ENCODE measurements at places on chromosomes 5 and 9. TPM values are rescaled to one million over a fixed set of nuclear protein-coding genes. Genes with fewer than 3 reads are reported as not detected.

- DNase-seq = no peak
Observed at GRCh38 chr5:98433673-98434072, 339.8 kb upstream of the RGMB start.

- peak; percentile 21 for DNase-seq
Observed at GRCh38 chr5:17399931-17400330, 98.1 kb upstream of the TAF11L2 start.

GRCh38 chr9:27212191-27212590, 84.8 kb downstream of the EQTN start:
- DNase-seq = no peak

DNA sequence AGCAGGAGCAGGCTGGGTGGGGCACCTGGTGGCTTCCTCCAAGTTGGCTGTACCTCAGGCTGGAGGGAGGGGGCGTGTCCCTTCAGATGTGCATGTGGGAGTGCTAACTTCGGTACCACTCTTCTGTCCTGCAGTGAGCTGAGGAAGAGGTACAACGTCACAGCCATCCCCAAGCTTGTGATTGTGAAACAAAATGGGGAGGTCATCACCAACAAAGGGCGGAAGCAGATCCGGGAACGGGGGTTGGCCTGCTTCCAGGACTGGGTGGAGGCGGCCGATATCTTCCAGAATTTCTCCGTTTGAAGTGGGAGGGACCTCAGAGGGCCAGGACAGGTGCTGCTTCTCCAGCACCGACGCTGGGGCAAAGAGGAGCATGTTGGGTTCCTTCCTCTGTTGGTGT, 9.3 kb downstream of the NXNL2 start:
- no peak for DNase-seq

Gene DMRT1
- total RNA-seq = not detected

GRCh38 chr9:112743216-112743836, 7.2 kb upstream of the SNX30 start:
- peak; percentile 79 for DNase-seq

- DNase-seq = no peak
Observed at GRCh38 chr9:106321394-106322180, 541.4 kb upstream of the ZNF462 start.

DNA sequence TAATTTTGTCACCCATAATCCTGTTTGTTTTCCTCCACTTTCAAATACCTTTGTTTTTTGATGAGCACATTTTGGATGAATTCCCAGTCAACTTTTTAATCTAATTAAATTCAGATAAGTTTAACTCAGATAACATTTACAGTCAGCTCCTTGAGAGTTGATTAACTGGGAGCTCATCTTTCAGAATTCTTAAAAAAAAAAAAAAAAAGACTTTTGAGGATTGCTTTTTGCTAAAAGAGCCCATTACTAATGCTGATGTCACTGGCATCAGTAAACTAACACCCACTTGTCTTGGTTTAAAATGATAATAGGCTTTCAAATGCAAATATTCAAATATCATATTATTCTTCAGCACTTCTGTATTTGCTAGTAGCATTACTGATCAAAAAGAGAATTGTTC, 47.1 kb upstream of the NFIB start:
- no peak for DNase-seq

Gene LHX6
- not detected for total RNA-seq

DNA sequence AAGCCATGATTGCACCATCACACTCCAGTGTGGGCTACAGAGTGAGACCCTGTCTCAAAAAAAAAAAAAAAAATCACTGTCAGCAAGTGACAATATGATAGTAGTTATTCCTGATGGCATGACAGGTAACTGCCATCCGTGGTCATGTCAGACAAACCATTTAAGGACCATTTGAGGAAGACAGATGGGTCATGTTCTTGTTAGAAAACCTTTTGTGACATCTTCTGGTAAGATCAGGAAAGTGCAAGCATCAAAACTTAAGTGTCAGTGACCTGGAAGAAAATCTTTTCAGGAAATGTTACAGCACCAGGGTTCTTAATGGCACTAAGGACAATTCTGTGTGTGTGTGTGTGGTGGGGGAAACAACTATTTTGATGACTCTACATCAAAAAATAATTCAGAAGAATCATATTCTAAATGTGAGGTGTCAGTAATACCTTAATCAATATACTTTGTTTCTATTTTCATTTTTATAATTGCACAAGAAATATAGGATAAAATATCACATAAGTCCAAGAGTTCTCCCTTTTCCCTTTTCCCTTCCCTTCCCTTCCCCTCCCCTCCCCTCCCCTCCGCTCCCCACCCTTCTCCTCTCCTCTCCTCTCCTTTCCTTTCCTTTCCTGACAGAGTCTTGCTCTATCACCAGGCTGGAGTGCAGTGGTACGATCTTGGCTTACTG, 17.8 kb downstream of the SLC38A9 start:
- DNase-seq = no peak

DNA sequence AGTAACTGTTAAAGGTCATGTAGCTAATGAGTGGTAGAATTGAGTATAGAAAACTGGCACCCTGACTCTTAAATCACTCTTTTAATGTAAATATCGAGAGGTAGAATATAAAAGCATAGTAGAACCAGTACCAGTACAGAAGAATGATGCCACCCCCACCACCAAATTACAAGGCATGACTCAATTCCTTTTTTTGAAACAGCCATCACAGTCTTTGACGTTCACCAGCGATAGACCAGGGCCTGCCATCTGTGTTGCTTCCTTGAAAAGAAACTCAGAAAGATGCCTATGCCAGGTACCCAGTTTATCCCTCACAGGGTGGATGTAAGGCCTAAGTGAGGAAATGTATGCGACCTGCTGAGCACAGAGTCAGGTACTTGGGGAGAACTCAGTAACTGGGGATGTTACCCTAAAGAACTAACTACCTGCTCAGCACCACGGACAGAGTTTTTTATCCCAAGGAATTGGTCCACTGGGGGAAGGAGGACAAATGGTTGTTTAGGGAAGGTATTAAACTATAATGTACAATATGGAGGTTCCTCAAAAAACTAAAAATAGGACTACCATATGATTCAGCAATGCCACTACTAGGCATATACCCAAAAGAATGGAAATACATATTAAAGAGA, 116.5 kb downstream of the BRINP1 start:
- no peak for DNase-seq

Gene ZCCHC9
- 23.0 TPM for total RNA-seq

DNA sequence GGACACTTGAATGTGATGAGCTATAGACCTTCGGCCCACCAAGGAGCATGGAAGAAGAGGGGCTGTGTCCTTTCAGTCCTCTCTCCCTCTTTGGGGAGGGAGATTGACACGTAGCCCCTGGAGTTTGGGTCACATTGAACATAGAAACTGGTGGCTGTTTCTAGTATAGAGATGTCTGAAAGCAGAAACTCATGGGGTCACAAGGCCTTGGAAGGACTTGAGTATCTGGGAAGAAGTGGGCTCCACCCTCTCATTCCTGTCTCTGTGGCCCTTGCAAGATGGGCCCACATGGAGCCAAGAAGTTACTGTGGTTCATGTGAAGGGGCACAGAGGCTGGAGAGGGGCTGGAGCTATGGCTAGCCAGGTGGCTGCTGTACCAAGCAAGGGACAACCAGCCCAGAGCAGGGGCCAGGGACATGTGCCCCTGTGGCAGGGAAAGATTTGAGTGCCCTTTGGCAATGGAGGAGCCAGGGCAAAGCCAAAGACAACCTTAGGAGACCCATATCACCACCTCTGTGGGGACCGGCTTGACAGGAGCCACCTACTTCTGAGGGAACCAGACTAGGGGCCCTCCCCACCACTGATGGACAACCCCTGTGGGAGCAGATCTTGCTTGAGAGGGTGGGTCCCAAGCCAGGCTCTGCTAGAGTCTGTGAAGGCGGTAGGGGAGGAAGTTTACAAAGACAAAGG, 12.8 kb upstream of the ANGPTL2 start:
- no peak for DNase-seq

GRCh38 chr5:60507687-60508086, 192.3 kb downstream of the DEPDC1B start:
- no peak for DNase-seq

DNA sequence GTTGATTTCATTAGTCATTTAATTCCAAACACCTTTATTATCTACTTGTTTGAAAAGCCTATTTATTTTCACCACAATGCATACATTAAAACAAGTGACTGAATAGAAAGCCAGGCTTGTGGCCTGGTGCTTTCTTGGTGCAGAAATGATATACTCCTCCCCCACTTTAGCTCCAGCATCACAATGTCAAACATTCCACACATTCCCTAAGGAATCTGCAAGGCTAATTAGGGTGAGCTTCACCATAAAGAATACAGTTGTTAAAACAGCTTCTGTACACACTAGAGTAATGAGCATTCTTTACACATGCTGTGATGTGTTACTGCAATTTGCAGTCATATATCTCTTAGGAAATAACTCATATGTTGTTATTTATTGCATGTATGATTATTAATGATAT, 705.7 kb downstream of the CETN3 start:
- no peak for DNase-seq

GRCh38 chr5:141649056-141649688, 2.0 kb downstream of the FCHSD1 start:
- no peak for DNase-seq

GRCh38 chr9:105401651-105402050, 46.2 kb upstream of the FSD1L start:
- DNase-seq = no peak

Gene IFNA21
- total RNA-seq = not detected

DNA sequence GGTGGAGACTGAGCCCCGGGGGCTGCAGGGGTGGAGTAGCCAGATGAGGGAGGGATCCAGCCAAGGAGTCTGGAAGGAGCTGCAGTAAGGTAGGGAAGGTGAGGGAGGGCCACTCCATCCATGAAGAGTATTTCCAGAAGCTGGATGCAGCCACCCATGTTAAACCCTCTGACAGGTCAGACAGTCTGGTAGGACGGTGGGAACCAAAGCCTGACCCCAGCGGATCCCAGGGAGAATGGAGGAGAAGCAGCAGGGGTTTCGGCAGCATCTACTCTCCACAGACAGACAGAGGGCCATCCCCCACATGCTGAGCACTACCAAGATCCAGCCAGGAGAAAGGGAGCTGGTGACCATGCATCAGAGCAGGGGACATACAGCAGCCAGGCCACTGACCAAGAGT, 22.5 kb upstream of the S1PR3 start:
- no peak for DNase-seq

DNA sequence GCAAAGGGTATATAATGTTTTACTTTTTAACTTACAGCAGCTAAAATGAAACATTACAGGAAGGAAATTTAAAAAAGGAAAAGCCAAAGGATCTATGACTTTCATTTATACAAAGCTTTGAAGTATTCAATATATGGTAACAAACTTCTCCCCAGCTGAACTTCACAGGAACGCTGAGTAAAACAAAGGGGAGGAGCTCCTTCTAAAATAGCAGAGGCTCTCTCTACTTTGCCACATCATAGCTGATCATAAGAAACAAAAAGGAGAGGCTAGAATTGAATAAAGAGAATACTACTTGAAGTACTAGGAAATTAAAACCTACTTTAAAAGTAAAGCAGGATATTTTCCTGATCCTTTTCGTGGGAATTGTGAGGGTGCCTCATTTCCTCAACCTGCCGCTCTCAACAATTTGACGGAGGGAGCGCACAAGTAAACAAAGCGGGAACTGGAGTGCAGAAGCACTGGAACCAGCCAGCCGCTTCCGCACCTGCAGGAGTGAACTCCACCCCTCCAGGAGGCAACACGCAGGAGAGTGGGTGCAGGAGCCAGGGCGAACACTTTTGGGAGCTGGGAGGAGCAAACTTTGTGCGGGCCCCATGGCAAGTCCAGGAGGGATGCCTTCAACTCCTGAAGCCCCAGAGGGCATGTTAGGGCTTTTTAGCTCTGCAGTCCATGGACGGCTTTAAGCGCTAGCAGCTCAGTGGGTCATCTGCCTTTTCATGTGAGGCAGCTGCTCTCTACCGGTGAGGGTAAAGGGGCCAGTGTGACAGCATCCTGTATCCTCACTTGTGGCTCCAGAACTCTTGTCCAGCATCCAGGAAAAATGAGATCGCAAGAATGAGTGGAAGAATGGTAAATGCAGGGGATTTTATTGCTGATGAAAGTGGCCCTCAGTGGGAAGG, 757.4 kb downstream of the PTPRD start:
- no peak for DNase-seq

DNA sequence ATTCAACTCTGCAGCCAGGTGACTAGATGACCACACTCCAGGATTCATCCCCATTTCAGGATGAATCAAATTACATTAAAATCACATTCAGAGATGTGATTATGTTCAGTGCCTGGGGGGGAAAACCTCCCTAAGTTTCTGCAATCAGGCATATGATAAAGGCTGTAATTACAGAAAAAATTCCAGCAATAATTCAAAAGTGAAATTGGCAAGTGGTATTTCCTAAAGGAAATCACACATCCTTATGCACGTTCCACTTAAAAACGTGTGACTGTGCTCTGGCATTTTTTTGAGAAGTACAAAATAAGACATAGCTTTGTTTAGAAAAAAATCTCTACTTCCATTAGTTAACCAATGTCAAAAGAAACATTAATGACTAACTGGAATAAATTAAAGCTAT, 5.3 kb downstream of the SLC24A2 start:
- no peak for DNase-seq

DNA sequence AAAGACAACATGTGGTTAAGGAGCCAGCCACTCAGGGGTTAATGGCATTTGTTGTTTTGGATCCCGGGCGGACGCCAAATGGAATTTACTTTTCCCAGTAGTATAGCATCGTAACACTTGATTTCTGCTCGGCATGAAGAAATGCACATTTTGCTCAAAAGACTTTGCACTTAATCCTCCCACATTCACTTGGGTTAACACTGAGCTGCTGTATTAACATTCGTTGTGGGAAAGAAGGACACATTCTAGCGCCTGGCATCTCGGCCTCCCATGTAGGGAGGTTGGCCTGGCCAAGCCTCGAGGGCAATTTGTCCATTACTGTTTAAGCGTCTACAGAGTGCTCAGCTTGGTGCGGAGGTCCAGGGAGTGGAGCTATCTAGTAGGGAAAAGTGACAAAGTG, 32.3 kb upstream of the INSYN2B start:
- DNase-seq = no peak

GRCh38 chr5:126508962-126509279, 85.7 kb downstream of the GRAMD2B start:
- no peak for DNase-seq

Data from B cell (primary cell).